ENCODE measurements at places on chromosomes 4 and X. TPM values are rescaled to one million over a fixed set of nuclear protein-coding genes. Genes with fewer than 3 reads are reported as not detected.

GRCh38 chr4:120902925-120903324 is 19.6 kb downstream of the PRDM5 start:
- no peaks in the 10 kb centered on the region for H3K36me3 ChIP-seq
- no peak overlapping the region for H3K4me3 ChIP-seq
- H3K27ac ChIP-seq: no peak overlapping the region
- DNase-seq: peak; percentile 8
- H3K27me3 ChIP-seq: no peaks in the 10 kb centered on the region
- H3K4me1 ChIP-seq: no peaks in the 10 kb centered on the region

- H3K27me3 ChIP-seq: no peaks in the 10 kb centered on the region
- H3K4me1 ChIP-seq: peaks cover 15% of the 10 kb centered on the region
Measured at GRCh38 chr4:173490817-173491528, 39.1 kb downstream of the HAND2 start.

- H3K4me3 ChIP-seq: no peak overlapping the region
- no peak overlapping the region for H3K27ac ChIP-seq
- H3K36me3 ChIP-seq: no peaks in the 10 kb centered on the region
- no peaks in the 10 kb centered on the region for H3K4me1 ChIP-seq
- DNase-seq: no peak
Measured at GRCh38 chr4:113116414-113117357, 67.2 kb downstream of the ANK2 start.

DNA sequence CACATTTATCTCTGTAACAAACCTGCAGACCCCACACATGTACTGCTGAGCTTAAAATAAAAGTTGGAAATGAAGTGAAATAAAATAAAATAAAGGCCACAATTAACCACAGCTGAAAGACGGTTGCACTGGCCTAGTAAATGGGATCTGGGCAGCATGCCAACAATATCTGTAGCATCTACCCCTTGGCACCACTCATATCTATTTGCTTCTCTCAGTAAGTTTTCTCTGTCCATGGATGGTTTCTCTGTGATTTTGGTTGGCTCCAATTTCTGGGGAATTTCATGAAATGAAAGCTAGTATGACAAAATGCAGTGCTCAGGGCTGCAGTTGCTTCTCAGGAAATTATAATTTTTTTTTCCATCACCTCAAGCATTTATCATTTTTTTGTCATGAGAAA is 172.0 kb upstream of the IL15 start:
- H3K27me3 ChIP-seq: no peaks in the 10 kb centered on the region
- no peaks in the 10 kb centered on the region for H3K4me1 ChIP-seq
- H3K36me3 ChIP-seq: no peaks in the 10 kb centered on the region
- no peak overlapping the region for H3K4me3 ChIP-seq

DNA sequence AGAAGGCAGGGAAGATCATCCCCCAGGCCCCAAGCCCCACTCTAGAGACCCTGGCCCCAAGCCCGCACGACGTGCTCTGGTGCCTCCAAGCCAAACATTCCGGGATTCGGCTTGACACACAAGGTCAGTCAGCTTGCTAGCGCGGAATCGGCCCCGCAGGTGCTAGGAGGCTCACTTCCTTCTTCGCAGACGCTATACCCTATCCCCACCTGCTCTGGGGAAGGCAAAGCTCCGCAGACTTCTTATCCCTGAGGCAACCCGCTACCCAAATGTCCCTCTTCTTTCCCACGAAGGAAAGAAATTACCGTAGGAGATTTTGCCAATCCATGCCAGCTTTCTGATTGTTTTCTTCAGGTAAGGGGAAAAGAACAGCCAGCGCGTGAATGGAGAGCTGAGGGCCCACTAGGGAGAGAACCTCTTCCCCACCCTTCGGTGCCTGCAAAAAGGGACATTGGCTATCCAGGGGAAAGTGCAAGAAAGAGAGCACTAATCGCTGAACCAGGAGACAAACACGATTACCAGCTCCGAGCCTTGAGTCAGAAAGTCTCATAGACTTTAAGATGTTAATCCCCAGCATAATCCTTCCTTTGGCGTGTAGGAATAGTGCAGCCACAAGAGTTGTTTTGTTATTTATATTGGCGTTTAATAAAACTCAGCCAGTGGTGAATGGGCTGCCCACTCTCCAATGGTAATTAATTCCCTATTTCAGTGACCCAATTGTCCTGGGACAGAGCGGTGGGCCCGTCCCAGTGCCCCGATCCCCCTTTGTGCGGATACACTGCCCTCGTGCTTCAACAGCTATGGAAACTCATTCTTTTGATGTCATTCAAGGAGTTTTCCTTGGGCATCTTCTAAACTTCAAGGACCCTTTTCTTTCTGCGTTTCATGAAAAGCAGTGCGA is 5.4 kb upstream of the NEUROG2 start:
- no peak overlapping the region for H3K27ac ChIP-seq

GRCh38 chr4:135120195-135120594 is 918.6 kb upstream of the PABPC4L start:
- no peaks in the 10 kb centered on the region for H3K4me1 ChIP-seq
- H3K36me3 ChIP-seq: no peaks in the 10 kb centered on the region
- H3K27me3 ChIP-seq: no peaks in the 10 kb centered on the region
- H3K27ac ChIP-seq: no peak overlapping the region

- H3K27ac ChIP-seq: no peak overlapping the region
- H3K27me3 ChIP-seq: no peaks in the 10 kb centered on the region
- H3K36me3 ChIP-seq: no peaks in the 10 kb centered on the region
- no peak overlapping the region for H3K4me3 ChIP-seq
Measured at GRCh38 chrX:6363188-6363587, 134.5 kb upstream of the NLGN4X start.

GRCh38 chrX:133948895-133949294 is 36.5 kb downstream of the GPC3 start:
- no peaks in the 10 kb centered on the region for H3K27me3 ChIP-seq
- no peak for DNase-seq
- no peak overlapping the region for H3K27ac ChIP-seq
- no peaks in the 10 kb centered on the region for H3K4me1 ChIP-seq
- H3K4me3 ChIP-seq: no peak overlapping the region

GRCh38 chr4:88158489-88159228 is at the start of gene ABCG2:
TSS of gene ABCG2 (minus strand) at chr4:88158639. CDS start at chr4:88139995, 18,644 bp downstream.
- H3K36me3 ChIP-seq: no peaks in the 10 kb centered on the region
- peak; percentile 33 for DNase-seq
- H3K4me1 ChIP-seq: no peaks in the 10 kb centered on the region
- H3K4me3 ChIP-seq: peak within 1 kb of the TSS; percentile 35
- H3K27ac ChIP-seq: no peak within 1 kb of the TSS
- peaks cover 29% of the 10 kb centered on the region for H3K27me3 ChIP-seq

- H3K4me1 ChIP-seq: no peaks in the 10 kb centered on the region
- H3K4me3 ChIP-seq: no peak overlapping the region
- H3K36me3 ChIP-seq: no peaks in the 10 kb centered on the region
- H3K27me3 ChIP-seq: no peaks in the 10 kb centered on the region
- H3K27ac ChIP-seq: no peak overlapping the region
Measured at GRCh38 chr4:113419631-113420030, 341.9 kb downstream of the CAMK2D start.

DNA sequence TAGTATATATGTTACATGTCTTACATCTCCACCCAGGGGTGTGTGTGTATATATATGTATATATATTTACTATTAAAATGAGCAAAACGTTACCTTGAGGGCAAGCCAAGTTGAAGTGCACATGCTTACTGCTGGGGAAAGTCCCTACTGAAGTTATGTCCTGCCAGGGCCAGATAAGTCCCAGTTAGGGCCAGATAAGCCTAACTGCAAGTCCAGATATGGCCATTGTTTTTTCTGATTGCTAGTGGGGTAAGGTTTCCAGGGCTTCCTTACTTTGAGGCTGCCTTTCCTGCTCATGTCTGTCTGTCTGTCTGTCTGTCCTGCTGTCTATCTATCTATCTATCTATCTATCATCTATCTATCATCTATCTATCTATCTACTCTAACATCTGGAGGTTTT is 19.3 kb upstream of the ZNF81 start:
- no peak for DNase-seq
- no peak overlapping the region for H3K27ac ChIP-seq
- H3K4me3 ChIP-seq: no peak overlapping the region
- H3K4me1 ChIP-seq: peaks cover 4% of the 10 kb centered on the region
- no peaks in the 10 kb centered on the region for H3K27me3 ChIP-seq
- H3K36me3 ChIP-seq: no peaks in the 10 kb centered on the region

- H3K27me3 ChIP-seq: no peaks in the 10 kb centered on the region
- peaks cover 8% of the 10 kb centered on the region for H3K4me1 ChIP-seq
- H3K36me3 ChIP-seq: no peaks in the 10 kb centered on the region
Measured at GRCh38 chrX:40864972-40865371, 129.6 kb upstream of the MED14 start.

GRCh38 chrX:67564475-67564874 is 20.7 kb downstream of the AR start:
- H3K27ac ChIP-seq: no peak overlapping the region
- no peaks in the 10 kb centered on the region for H3K4me1 ChIP-seq
- no peaks in the 10 kb centered on the region for H3K27me3 ChIP-seq
- no peak overlapping the region for H3K4me3 ChIP-seq
- no peaks in the 10 kb centered on the region for H3K36me3 ChIP-seq

SLC10A4 gene
- 0.39 TPM for total RNA-seq

AKAP17A gene
- total RNA-seq: 74.3 TPM

NUDT10 gene
- 7.6 TPM for total RNA-seq

AKAP4 gene
- total RNA-seq: not detected

ENOPH1 gene
- total RNA-seq: 32.1 TPM

BST1 gene
- total RNA-seq: 0.60 TPM

MMAA gene
- total RNA-seq: 3.1 TPM

POLA1 gene
- 18.2 TPM for total RNA-seq

Data from cardiac muscle cell (in vitro differentiated cells and primary cell).